H1 (cell line): ENCODE measurements at places on chromosomes 2 and 18. TPM values are rescaled to one million over a fixed set of nuclear protein-coding genes. Genes with fewer than 3 reads are reported as not detected.

DNA sequence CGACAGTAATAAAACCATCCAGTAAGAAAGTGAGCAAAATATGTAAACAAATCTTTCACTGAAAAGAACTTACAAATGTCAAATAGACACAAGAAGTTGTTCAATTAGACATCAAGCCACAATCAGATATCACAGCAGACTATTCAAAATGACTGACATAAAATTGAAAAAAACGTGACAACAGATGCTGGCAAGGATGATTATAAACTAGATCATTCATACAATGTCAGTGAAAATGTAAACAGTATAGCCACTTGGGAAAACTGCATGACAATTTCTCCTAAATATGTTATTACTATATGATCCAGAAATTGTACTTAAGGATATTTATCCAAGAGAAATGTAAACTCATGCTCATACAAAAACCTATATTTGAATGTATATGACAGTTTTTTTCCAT lies 609.4 kb upstream of the CNTNAP5 start:
- H3K4me1 ChIP-seq: no peaks in the 10 kb centered on the region
- H3K36me3 ChIP-seq: no peaks in the 10 kb centered on the region
- no peak for DNase-seq
- H3K27me3 ChIP-seq: no peaks in the 10 kb centered on the region
- H3K4me3 ChIP-seq: no peak overlapping the region

GRCh38 chr2:102489646-102490045 lies 16.6 kb downstream of the SLC9A4 start:
- H3K4me3 ChIP-seq: no peak overlapping the region
- H3K27me3 ChIP-seq: no peaks in the 10 kb centered on the region
- H3K36me3 ChIP-seq: no peaks in the 10 kb centered on the region
- DNase-seq: no peak

FAM237A gene
- total RNA-seq: not detected in 2 replicates

TM4SF20 gene
- total RNA-seq: not detected in 2 replicates

SERPINB3 gene
- 0.17 TPM in 1 of 2 replicates, not detected in the other for total RNA-seq
